Amniotic epithelial cell (primary cell): ENCODE measurements at places on chromosomes 1 and 21.

- DNase-seq: peak; percentile 67
Measured at GRCh38 chr1:183734543-183735036, 70.3 kb upstream of the RGL1 start.

DNA sequence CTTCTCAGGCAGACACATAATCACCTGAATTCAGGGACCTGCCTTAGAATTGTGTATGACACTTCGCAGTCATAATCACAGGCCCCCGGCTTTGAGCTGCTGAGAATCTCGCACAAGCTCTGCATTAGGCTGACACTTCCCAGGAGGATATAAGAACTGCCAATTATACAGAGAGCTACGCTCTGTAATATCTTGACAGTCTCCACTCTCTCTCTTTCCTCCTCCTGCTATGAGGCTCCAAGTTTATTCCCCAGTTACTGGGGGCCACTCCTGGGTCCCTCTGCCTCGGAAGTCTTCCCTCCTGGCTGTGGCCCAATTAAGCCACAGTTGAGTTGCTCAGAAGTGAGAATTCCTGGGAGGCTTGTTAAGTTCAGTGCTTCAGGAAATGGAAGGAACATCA lies 42.7 kb downstream of the EBNA1BP2 start:
- DNase-seq: no peak

DNA sequence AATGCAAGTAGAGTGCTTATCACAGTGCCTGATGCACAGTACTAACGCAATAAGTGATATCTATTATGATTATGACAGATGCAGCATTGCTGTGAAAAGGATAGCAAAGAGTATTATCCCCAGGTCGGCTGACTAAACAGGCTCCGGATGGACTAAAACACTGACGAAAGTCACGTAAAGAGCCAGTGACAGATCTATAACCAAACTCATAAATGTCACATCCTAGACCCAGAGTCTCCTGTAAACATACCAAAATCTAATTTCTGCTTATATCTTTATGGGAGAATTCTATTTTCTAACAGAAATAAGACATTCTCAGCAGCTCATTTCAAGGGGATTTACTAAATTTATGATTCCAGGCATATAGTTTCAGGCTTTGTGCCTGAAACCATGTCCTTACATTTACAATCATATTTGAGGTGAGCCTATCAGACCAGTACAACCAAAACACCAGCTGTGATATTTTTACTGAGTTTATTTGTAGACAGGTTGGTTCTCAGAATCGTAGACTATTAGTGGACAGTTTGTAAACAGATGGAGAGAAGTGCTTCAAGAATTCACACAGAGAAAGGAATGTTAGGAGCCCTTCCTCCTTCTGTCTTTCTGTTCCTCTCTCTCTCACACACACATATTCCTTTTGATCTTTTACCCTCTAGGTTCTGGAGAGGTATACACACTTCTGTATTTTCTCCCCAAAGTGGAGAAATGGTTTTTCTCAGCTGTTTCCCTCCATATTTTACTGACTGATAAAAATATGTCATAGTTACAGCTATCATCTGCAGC lies 52.4 kb upstream of the WDR26 start:
- no peak for DNase-seq

DNA sequence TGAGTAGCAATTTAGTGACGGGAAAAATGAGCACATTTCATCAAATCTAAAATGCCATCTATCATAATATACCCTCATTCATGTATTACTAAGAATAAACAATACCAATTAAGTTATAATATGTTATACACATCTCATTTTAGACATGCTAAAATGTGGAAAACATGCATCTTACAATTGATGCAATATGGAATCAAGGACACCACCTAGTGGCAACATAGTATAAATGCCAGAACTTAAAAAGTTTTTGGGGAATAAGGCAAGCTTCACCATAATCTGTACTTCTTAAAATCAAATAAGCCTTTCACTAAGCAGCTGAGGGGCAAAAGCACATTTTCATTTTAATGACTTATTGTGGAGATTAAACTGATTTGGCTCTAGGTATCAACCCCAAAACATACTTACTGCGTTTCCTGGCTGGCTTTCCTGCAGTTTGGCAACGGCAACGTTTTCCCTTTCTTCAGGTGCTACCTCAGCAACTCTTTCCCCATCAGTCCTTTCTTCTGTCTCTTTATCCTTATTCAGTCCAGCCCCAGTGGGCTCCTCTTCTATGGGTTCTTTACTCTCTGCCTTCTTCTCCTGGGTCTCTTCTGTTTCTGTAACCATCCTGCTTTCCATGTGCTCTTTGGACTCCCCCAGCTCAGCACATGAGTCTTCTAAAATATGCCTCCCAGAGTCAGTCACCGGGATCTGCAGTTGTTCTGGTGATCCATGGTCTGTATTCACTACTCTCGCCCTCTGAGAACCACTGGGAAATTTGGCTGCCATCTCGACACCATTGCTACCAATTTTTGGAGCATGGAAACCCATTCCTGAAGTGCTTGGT lies 11.4 kb downstream of the SDE2 start:
- DNase-seq: peak; percentile 50

DNA sequence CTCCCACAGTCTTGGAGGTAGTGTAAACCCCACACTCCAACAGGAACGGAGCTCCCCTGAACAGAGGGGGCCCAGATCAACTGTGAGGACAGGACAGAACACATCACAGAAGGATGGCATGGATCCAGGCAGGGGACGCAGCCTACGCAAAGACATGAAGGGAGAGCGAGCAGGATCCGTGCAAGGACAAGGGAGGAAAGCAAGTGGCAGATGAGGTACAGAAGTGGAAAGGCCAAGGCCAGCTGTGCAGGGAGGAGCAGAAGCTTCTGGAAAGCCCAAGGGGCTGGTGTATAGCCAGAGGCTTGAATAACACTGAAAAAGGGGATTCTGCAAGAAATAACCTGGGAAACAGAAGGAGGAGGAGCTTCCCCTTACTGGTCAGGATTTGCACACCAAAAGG lies 81.2 kb downstream of the SIPA1L2 start:
- DNase-seq: no peak

DNA sequence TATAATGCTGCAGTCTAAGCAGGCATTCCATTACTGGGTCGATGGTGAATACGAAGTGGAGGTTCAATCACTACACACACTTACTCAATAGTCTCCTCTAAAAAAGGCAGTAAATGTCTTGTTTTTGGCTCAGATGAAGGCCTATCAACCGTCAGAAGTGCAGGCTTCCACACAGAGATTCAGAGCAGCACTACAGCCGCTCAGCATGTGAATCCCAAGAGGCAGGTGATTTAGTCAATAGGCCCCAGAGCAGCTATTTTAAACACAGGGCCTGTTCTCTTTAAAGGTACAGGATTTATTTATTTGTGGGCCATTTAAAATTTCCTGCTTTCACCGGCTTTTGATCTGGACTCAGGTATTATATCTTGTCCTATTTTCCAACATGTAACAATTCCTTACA lies 293.7 kb downstream of the RGS7 start:
- no peak for DNase-seq

GRCh38 chr1:64524614-64525013 lies 54.7 kb downstream of the CACHD1 start:
- DNase-seq: no peak

GRCh38 chr1:178628637-178629251 lies 96.3 kb upstream of the RALGPS2 start:
- no peak for DNase-seq

DNA sequence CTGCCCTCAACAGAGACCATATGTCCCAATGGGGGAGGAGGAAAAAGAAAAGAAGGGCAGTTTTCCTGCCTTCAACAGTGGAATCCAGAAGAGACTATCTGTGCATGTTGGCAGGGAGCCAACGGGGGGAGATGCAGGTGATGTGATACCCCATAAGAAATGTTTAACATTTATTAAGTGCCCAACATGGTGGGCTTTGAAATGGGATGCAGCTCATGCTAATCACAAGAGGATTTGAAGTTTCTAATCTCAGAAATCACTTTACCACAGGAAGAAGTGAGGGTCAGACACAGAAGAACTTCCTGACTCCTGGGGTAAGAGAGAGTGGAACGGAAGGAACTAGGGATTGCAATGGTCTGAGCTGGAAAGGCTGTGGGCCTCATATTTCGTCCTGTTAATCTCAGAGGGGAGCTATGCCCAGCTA lies 16.2 kb downstream of the CSRP1 start:
- DNase-seq: peak; percentile 50

DNA sequence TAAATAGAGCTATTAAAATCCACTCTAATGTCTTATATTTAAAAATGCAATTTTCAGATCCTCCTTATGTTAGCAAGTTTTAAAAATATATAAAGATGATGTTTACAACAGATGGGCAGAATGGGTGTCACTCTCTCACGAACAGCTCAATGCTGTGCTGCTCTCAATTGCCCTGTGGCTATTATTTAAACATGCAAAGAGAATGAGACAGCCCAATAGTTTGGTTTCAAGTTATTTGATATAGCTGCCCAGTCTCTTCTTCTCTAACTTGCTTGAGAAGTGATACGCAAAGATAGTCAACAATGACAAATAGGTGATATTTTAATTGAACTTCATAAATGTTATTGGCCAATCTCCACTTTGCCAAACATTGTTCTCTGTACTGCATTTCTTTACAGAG lies 199.3 kb upstream of the GREM2 start:
- DNase-seq: no peak

DNA sequence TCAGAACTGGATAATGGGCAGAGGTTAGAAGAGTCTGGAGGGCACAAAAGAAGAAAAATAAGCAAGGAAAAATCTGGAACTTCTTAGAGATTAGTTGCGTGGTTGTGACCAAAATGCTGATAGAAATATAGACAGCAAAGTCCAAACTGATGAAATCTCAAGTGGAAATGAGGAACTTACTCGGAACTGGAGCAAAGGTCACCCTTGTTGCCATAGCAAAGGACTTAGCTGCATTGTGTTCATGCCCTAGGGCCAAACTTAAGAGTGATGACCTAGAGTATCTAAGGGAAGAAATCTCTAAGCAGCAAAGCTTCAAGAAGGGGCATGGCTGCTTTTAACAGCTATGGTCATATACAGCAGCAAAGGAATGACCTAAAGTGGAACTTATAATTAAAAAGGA lies 180.0 kb downstream of the TTLL7 start:
- peak; percentile 5 for DNase-seq
